Activated CD4-positive, CD25-positive, alpha-beta regulatory T cell (primary cell): ENCODE measurements at places on chromosomes 3 and 15.
A peak's percentile ranks its signal among the peaks of the same experiment; 100 is the strongest.

- peak; percentile 16 for DNase-seq
Observed at GRCh38 chr15:29103824-29104565, 165.6 kb downstream of the NSMCE3 start.

DNA sequence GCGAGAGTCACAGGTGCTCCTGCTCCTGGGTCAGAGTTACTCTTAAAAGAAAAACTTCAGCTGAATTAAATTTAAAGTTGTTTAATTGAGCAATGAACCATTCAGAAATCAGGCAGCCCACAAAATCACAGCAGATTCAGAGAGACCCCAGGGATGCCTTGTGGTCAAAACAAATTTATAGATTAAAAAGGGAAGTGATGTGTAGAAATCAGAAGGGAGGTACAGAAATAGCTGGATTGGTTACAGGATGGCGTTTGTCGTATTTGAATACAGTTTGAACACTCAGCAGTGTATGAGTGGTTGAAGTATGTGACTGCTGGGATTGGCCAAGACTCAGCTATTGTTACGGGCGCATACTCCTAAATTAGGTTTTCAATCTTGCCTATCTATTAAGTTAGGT is 58.6 kb downstream of the UACA start:
- DNase-seq: no peak

- no peak for DNase-seq
Observed at GRCh38 chr15:64045774-64046420, 388 bp downstream of the DAPK2 start.

- no peak for DNase-seq
Observed at GRCh38 chr15:30941520-30941919, 37.8 kb downstream of the FAN1 start.

GRCh38 chr15:100783760-100784492 is 95.7 kb upstream of the ALDH1A3 start:
- no peak for DNase-seq

DNA sequence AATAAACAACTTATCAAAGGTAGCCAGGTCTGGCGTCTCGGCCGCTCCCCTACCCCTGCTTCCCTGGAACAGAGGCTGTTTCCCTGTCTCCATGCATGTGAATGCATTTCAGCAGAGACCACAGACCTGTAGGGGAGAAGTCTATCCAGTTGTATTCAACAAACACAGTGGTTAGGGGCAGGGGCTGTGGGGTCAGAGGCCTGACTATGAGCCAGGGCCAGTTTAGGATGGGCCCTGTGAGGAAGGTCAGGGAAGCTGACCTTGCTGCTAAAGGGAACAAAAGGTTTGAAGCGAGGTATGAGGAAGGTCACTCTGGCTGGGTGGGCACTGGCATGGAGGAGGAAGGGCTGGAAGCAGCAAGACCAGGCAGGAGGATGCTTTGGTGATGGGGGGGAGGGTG is 184.6 kb downstream of the XXYLT1 start:
- DNase-seq: no peak

- no peak for DNase-seq
Observed at GRCh38 chr3:111541391-111541790, 606 bp upstream of the CD96 start.

DNA sequence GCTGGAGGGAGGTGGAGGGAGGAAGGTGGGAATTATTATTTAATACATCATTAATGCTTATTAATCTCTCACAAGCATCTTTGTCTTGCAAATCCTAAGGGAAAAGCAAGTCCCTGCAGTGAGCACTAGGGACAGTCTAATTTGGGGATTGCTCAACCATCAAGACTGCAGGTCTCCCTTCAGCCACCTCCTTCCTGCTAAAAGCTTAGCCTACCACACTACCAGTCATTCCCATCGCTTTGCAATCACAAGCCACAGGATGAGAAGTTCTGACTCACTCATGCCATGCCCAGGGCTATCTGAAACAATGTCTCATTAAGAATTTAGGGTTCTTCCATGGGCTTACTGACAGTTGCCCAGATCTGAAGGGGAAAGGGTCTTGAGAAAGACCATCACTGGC is 51.0 kb upstream of the EIF1B start:
- no peak for DNase-seq

DNA sequence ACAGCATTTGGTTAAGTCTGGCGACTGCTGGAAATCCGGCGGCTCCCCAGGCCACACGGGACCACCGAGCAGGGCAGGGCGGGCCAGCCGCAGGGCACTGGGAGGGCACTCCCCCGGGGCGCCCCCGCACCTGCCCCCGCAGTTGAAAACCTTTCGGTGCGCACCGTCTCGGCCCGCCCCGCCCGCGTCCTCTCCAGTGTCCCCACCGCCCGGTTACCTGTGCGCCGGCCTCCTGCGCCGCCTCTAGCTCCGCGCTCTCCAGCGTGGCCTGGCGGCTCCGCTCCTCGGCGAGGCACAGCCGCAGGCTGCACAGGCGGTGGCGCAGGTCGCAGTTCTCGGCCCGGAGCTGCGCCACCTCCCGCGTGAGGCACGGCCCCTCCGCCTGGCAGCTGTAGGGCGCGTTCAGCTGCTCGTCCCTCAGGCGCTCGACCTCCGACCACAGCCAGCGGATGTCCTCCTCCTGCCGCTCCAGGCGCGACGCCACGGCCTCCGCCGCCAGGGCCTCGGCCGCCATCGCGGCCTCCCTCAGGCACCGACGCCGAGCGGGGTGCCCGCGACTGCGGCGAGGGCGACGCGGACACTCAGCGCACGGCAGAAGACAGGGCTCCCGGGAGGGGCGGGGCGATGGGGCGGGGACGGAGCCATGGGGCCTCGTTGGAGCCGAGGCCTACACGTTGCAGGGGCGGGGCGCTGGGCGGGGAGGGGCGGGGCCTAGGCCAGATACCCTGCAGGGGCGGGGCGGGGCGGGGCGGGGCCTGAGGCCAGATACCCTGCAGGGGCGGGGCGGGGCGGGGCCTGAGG is at the start of gene TARS3:
Gene TARS3 (minus strand): TSS at position 600 of the 801 bp plus-strand sequence. CDS start 86 bp downstream, at position 514.
- DNase-seq: peak; percentile 96

DNA sequence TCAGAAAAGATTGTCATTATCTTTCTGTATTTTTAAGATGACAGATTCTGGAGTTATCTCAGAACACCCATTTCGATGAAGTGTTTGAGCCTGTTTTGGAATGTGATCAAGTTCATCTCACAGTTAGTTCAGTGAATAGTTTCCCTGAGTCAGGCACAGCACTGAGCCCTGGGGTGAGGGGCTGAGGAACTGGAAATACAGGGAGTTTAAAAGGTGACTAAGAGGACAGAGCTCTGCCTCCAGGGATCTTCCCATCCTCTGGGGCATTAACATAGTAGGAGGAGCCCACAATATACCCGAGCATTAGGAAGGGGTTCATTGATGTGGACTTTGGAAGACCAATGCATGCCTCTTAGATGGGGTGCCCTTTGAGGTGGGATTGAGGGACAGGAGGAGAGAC is 355.1 kb downstream of the CLSTN2 start:
- DNase-seq: no peak

DNA sequence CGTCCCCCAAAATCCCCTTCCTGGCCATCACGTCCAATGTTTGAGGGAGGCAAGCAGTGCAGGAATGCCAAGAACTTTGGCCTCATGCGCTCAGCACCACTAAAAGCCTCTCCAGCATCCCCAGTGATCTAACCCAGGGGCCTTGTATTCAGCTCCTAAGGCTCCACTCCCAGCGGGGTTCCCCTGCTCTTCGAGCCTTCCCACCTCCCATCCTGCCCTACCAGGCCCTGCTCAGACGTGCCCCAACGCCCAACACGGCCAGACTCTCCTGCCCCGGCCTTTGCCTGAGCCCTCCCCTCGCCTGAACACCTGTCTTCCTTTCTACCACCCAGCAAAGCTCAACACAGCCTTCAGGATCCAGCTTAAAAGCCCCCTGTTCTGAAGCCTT is 30.5 kb downstream of the PLXND1 start:
- DNase-seq: no peak

DNA sequence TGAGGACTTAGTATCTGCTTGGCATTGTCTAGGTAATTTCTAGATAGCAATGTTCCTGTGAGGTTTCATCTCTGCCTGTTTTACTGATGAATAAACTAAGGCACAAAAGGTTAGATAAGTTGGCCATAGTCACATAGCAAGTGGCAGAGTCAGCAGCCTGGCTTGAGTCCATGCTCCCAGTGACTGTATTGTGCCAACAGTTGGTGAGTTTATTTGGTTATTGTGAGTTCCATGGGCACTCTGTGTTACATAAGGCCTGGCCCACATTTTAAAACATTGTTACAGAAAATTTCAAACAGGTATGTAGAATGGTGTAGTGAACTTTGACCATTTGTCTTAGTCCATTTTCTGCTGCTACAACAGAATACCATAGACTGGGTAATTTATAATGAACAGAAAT is 15.2 kb downstream of the MCM2 start:
- DNase-seq: no peak

DNA sequence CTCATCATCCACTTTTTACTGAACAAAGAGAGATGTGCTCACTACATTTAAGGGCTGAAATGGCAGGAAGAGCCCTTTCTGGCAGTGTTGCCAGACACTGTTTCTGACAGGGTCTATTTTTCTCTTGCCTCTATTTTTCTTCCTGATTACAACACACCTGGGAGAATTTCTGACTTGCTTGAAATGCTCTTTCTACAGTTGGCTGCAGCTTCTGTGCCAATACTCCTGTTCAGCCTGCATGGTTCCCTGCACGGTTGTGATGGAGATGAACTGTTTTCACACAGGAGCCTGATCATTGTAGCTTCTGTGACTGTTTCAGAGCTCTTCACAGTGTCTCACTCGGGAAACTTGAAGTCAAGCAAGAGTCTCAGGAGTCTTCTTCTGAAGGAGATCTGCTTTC is 83.0 kb upstream of the DLG1 start:
- DNase-seq: no peak

DNA sequence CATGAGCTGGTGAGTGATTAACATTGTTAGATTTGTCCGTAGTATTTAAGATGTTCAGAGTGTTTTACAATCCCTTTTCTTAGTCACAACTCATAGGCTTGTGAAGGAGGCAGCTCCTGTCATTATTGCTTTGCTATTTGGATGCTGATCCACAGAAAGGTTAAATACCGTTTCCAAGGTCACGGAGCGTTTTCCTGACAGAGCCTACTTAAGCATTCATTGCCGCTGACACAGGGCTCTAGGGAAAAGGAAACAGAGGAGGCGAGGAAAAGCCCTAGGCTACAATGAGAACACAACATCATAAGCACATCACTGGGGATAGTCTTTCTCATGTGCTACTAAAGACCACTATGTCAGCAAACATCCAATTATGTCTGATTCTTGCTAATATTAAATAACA is 38.5 kb upstream of the CPB1 start:
- DNase-seq: no peak

DNA sequence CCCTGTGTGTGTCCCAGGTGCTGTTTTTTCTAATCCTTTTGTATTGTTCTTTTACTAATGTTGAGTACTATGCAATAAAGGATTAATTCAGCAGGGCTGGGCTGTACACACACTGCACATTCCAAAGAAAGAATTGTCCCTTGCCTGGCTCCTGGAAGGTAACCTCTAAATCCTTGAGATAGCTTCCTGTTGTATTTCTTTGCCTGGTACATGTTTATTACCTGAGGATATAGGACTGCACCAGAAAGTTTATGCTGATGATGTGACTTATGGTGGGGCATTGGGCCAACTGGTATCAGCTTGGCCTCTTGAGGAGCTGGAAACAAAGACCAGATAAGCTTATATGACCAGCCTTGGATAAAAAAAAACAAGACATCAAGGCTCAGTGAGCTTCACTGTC is 26.6 kb upstream of the FAN1 start:
- no peak for DNase-seq
